Central memory CD4-positive, alpha-beta T cell (primary cell): ENCODE measurements at places on chromosomes 7 and 10.

- DNase-seq, result no peak
Measured at GRCh38 chr7:114519240-114519639, 104.6 kb downstream of the FOXP2 start.

DNA sequence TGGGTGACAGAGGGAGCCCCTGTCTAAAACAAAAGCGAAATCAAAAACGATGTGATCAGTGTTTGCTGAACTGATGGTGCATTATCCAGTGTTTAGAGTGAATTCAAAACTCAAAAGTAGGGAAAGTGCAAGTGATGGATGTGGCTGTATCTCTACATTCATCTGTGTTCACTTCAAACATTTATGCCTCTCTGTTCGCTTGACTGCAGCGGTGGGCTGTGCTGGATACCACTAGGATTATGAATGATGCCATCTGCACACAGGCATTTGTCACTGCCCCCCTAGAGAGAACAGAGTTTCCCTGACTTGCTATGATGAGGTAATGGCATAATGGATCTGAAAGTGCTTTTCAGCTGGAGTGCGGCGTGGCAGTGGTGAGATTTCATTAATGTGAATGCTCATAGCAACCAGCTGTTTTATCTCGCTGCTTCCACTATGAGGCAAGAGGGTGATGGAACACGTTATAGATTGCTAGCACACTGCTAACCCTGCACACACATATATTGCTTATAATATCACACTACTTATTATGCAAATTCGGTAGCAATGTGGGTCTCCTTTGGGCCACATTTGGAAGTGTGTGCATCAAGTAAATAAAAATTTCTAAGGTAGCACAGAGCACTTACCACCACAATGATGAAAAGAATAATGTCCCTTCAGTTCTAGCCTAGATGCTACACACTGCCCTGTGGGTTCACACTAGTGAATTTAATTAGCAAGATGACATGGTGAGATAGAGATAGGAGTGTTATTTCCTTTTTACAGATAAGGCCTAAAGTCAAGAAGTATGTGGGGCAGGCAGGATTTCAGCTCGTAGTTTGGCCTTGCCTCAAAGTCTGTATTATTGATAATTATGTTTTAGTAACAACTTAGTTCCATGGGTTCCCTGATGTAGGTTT is 164.7 kb downstream of the CAMK1D start:
- DNase-seq, result no peak

GRCh38 chr7:17512181-17512675 is 213.8 kb downstream of the AHR start:
- DNase-seq, result no peak

- no peak for DNase-seq
Measured at GRCh38 chr10:77104459-77104980, 533.1 kb downstream of the KCNMA1 start.

GRCh38 chr10:31179091-31179680 is 139.8 kb upstream of the ZEB1 start:
- DNase-seq, result no peak

DNA sequence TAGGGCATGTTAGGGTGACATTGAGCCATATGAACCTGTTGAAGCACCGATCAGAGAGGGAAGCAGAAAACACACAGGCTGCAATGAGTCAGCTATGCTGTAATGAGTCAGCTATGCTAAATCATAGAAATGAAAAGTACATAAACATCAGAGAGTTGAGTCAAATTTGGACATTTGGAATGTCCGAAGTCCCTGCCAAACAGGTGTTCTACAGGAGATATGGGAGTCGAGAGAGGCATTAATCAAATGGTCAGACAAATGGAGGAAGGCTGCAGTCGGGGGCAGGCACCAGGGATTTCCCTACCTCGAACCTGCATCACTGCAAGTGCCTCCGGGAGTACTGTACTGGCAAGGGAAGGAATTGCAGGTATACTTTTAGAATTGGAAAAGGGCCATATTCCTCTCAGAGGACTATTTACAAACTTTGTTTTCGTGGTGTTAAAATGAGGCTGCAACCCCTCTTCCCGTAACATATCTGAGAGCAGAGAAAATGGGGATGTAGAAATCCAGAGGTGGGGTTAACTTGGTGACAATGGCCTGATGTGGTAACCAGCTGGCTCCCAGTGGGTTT is 8.8 kb upstream of the ZC3HAV1 start:
- no peak for DNase-seq

DNA sequence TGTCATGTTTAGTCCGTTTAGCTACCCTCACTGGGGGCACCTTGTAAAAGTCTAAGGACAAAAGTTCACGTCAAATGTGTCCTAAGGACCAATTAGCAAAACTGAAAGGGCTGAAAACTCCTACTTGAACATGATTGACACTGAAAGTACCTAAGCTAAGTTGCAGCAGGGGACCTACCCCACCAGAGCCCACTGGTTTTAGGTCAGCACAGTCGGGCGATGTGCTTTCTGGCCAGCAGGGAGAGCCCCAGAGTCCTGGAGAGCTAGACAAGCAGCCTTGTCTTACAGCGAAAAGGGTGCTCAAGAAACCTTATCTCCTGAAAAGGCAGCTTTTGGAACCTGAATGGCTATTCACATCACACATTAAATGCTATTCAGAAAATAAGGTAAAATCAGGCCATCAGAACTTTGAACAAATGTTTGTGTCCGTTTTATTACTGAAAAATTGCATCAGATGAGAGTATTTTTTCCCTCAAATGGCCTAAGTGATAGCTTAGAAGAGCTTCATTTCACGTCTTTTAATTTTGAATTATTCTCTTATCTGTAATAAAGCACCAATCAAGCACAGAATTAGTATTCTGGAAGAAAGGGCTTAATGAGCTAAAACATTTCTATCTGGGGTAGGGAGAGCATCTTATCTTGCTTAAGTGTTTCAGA is 52.2 kb upstream of the MKI67 start:
- DNase-seq, result peak; percentile 27

GRCh38 chr10:17029581-17030271 is 99.9 kb downstream of the CUBN start:
- DNase-seq, result peak; percentile 75

DNA sequence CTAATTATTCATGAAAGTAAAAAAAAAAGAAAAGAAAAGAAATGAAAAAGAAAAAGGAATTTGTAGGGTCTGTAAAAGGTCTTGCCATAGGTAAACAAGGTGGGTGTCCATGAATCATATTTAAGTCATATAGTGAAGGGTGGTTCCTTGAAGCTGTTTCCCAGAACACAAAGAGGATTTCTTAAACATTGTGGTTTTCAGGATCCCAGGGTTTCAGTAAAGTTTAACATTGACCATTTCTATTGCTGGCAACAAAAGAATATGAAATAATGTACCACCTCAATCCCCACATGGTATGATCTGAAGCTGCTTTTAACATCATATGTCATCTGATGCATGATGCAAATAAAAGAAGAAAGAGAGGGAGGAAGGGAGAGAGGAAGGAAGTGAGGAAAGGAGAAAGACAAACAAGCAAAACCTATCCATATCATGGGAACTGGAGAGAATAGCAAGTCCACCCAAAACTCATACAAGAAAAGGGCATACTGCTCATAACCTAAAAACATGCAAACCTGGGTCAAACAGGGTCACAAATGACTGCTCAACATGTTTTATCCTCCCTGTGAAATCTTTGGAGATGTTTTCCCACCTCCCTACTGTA is 663.5 kb downstream of the SORCS1 start:
- no peak for DNase-seq

DNA sequence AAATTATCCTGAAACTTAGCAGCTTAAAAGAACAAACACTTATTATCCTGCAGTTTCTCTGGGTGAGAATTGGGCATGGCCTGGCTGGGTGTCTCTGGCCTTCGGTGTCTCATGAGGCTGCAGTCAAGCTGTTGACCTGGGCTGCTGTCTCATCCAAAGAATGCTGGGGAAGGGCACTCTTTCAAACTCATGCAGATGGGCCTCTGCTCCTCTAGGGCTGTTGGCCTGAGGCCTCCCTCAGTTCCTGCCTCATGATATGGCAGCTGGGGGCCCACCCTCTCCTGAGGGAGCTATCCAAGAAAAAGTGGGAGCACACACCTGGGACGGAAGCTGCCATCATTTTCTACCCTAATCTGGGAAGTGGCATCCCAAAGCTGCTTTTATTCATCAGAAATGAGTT is 43.6 kb downstream of the DRGX start:
- no peak for DNase-seq

- no peak for DNase-seq
Measured at GRCh38 chr10:107740962-107741690, 576.6 kb upstream of the SORCS1 start.

GRCh38 chr10:85918371-85918770 is 448.2 kb downstream of the GRID1 start:
- no peak for DNase-seq

DNA sequence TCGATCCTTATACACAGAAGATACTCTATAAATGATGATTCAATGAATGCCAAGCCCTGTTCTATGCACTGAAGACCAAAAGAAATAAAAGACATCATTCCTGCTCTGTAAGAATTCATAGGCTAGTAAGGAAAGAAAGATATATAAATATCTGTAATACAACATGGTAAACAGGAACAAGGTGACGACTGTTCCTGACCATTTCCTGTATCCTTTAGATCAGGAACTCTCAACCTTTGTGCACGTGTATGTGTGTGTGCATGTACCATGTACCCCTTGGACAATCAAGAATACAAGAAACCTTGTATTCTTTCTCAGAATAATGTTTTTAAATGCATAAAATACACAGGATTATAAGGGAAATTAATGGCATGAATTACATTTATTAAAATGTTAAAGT is 7.3 kb upstream of the HK1 start:
- no peak for DNase-seq

- DNase-seq, result no peak
Measured at GRCh38 chr10:33331379-33331694, 3.1 kb downstream of the NRP1 start.

DNA sequence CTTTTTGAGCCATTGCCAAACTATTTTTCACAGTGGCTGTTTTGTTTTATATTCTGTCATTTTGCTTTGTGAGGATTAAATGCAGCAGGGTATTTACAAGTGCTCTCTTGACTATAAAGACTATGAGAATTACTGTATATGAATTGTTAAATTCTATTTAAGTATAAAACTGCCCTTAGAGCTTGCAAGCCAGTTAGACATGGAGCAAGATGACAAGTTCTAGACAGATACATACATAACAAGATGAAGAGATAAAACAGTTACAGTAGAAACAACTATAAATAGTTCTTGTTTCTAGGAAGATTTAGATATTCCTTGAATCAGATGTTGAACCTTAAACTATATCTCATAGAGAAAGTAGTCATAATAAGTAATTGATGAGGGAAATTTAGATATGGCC is 60.6 kb downstream of the DNAH11 start:
- no peak for DNase-seq

DNA sequence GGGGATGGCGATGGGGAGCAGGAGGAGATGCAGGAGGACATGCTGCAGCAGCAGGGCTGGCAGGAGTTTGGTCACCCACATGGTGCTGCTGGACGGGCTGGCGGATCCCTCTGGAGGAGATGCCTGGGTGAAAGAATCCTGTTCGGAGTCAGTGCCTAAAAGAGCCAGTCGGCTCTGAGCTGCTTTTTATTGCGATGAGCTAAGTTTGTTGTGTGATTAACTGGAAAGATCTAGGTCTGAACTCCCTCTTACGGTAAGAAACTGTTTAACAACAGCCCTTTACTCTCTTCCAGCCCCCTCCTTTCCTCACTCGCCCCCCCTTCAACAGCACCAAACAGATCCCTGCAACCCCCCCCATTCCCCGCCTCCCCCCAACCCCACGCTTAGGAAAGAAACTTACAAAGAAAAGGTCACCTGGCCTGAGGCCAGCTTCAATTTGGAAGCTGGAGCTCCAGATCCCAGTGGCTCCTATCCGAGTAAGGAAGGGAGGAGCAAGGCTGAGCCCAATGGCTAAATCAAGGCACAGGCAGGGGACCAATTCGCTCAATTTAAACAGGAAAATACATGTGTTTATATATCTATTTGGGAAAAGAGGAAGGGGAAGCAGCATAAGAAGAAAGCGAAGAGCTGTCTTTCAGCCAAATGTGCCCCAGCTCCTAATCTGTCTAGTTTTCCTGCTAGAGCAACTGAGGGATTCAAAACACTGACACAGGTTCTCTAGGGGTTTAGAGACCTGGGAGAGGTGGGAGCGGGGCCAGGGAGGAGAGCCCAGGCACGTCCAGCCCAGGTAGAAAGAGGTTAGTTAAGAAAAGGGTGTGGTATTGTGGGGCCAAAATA is at the start of gene HGF:
Gene HGF, minus strand, starts transcription at position 157 of the 837 bp plus-strand sequence. Its CDS starts 76 bp downstream, at position 81.
- no peak for DNase-seq

GRCh38 chr7:129468087-129468486 is 33.9 kb downstream of the STRIP2 start:
- no peak for DNase-seq

DNA sequence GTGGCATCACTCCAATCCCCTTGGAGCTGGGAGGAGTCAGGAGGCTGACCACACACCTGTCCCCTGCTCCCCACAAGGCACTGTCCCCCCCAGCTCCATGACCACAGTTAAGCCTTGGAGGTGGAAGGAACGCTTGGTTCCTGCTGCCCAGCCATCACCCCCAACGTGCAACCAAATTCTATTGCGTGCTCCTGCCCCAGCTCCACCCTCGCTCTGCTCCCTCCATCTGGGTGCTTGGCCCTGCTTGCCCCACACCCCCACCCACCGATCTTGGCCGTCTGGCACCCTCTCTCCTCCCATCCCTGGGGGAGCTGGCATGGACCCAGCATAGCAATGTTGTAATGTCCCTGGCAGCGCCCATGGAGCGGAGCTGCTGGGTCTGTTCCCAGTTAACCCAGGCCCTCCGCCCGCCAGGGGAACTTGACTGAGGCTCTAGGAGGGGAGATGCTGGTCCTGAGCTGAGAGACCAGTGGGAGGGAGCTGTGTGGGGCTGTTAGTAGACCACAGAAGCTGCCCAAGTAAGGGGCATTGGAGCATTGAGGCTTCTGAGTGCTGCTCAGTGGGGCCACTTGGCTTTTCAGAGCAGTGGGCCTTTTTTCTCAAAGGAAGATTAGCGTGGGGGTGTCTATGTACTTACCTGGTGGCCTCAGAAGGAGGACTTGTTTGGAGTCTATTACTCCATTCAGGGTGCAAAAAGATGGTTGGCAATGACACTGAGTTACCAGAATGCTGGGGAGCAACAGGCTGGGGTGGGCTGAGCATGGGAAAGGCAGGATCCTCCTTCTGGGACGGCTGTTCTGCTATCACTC is 1.1 kb downstream of the EPHB6 start:
- no peak for DNase-seq

DNA sequence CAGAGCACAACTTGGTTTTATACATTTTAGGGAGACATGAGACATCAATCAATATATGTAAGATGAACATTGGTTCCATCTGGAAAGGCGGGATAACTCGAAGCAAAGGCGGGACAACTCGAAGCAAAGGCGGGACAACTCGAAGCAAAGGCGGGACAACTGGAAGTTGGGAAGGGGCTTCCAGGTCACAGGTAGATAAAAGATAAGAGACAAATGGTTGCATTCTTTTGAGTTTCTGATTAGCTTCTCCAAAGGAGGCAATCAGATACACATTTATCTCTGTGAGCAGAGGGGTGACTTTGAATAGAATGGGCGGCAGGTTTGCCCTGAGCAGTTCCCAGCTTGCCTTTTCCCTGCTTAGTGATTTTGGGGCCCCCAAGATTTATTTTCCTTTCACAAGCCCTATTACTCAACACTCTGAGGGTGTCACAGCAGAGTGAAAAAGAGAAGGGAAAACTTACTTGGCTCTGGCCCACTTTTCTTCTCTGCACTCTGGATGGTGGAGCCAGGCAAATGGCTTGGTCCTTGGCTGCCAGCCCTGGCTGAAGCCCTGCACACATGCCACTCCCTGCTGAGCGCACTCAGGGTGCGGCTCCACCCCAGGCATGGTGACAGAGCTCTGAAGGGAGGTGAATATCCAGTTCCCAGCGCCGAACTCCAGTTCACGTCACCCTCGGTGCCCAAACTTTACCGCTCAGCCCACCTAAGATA is 46.7 kb downstream of the PARD3 start:
- no peak for DNase-seq
